Activated CD8-positive, alpha-beta memory T cell treated with anti-CD3 and anti-CD28 coated beads for 48 hours (primary cell): ENCODE measurements at places on chromosomes 5 and 9.

GRCh38 chr5:77947041-77947428 lies 170.9 kb upstream of the TBCA start:
- no peak for DNase-seq

DNA sequence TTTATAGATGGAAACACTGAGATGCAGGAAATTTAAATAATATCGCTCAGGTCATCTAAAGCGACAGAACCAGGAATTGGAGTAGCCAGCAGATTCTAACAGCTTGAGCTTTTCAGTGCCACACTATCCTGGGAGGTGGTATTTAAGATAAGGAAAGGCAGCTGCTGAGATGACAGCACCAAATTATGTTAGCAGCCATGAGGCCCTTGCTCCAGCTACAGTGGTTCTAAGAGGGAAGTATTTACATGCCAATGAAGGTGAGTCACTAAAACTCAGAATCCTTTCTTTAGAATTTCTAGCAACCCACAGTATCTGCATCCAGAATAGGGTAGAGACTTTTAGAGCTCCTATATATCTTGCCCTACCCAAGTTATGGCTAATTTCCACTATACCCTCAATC lies 127.0 kb upstream of the VLDLR start:
- no peak for DNase-seq

DNA sequence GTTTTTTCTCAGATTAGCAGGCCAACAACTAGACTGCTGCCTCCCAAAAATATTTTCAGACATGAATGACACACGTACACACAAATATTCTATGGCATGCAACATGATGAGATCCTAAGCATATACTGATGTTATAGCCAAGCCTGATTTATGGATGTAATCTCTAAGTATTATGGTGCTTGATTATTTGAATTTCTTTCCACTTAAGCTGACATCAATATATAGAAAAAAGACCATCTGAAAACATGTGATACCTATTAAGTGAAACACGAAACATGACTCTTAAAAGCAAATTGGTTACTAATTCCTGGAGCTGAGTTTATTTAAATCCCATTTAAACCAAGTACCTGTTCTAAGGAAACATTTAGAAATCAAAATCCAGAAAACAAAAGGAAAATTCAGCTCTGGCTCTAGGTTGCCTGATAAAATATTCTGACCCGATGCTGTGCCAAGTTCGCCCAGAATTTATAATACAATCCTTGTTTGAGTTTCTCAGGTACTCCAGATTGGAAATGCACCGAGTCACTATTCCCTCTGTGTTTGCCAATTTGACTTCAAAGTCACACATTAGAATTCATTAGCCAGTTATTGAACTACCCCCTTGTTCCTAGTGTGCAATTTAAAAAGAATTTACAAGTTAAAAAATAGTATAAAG lies 548.6 kb downstream of the CSNK1G3 start:
- no peak for DNase-seq

- DNase-seq, result no peak
These were observed 55.1 kb downstream of the RETREG1 start for GRCh38 chr5:16561660-16562059.

DNA sequence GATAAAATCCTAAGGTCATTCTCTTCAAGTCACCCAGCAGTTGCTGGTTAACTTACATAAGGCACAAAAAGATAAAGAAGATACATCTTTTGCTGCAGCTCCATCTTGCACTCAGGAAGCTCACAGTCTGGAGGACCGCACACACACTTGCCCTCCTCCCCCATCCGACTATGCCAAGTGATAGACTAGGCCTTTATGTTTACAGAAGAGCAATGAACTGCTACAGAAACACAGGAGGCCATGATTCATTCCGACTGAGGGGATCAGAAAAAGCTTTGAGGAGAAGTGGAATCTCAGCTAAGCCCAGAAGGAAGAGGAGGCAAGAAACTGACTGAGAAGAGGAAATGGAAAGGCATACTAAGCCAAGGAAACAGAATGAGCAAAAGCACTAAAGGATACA lies 17.4 kb downstream of the NRG2 start:
- no peak for DNase-seq

GRCh38 chr5:116738615-116739261 lies 164.1 kb upstream of the SEMA6A start:
- DNase-seq, result no peak

GRCh38 chr9:16626577-16627130 lies 243.8 kb downstream of the BNC2 start:
- DNase-seq, result no peak

DNA sequence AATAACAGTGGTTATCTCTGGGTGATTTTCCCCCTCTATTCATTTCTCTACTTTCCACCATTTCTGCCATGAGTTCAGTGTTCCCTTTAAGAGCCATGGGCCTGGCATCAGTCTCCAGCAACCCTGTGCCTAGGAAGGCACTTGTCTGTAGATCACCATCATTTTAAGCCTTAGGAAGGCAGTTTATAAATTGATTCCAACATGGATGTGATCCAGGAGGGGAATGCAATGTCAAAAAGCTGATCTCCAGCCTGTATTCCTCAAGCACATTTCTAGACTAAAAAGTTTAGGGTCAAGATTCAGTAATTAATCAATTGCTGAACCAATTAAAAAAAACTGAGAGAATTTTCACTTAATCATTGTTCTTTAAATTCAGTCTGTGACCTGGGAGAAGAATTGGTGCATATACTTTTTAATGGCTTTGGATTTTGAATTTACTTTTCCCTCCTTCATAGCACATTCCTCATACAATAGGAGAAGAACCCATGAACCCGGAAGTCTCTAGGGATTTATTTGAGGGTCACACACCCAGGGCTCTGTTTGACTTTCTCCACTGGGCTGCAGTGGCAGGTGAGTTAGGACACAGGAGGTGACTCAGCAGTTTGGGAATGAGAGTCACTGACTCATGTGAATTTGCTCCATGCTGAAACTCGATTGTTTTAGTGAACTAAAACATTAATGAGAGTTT lies 6.1 kb upstream of the ERMP1 start:
- DNase-seq, result no peak

- DNase-seq, result no peak
These were observed 445.8 kb upstream of the RIOK2 start for GRCh38 chr5:97628807-97629206.

GRCh38 chr9:81499594-81499993 lies 189.8 kb downstream of the TLE1 start:
- DNase-seq, result no peak

DNA sequence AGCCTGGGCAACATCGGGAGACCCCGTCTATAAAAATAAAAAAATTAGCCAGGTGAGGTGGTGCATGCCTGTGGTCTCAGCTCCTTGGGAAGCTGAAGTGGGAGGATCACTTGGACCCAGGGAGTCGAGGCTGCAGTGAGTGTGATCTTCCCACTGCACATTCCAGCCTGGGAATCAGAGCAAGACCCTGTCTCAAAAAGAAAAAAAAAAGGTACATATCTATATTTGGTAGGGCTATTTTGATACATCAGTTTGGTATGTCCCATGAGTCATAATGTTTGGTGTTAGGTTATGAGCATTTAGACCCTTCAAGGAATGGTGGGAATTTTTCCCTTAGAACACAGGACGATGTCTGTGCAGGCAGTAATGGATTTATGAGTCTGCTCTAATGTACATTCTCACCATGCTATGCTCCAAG lies 55.3 kb upstream of the POU4F3 start:
- no peak for DNase-seq

GRCh38 chr5:141525653-141526052 lies 36.8 kb downstream of the PCDHGC5 start:
- no peak for DNase-seq

GRCh38 chr9:136769710-136770191 lies 5.4 kb upstream of the LCN15 start:
- no peak for DNase-seq

- DNase-seq, result no peak
These were observed 28.4 kb upstream of the SHC3 start for GRCh38 chr9:89207026-89207425.

GRCh38 chr5:169289520-169289919 lies 11.4 kb downstream of the SLIT3 start:
- DNase-seq, result no peak

- DNase-seq, result no peak
These were observed 318.7 kb upstream of the ITGA1 start for GRCh38 chr5:52468976-52469375.

DNA sequence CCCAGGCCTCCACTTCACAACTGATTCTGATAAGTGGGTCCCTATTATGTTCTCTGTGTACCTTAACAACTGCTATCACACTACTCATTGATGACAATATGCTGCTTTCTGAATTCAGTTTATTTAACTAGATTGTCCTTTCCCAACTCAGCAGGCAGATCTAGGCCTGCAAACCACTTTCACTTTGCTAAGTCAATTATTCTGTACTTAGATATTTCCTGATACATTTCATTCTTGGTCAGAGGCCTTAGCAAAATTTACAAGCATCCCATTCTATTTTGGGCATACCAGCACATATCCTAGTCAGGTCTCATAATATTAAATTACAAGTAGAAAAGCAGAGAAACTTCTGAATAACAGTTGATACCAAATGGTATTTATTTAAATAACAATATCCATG lies 235.7 kb upstream of the HAPLN1 start:
- no peak for DNase-seq

DNA sequence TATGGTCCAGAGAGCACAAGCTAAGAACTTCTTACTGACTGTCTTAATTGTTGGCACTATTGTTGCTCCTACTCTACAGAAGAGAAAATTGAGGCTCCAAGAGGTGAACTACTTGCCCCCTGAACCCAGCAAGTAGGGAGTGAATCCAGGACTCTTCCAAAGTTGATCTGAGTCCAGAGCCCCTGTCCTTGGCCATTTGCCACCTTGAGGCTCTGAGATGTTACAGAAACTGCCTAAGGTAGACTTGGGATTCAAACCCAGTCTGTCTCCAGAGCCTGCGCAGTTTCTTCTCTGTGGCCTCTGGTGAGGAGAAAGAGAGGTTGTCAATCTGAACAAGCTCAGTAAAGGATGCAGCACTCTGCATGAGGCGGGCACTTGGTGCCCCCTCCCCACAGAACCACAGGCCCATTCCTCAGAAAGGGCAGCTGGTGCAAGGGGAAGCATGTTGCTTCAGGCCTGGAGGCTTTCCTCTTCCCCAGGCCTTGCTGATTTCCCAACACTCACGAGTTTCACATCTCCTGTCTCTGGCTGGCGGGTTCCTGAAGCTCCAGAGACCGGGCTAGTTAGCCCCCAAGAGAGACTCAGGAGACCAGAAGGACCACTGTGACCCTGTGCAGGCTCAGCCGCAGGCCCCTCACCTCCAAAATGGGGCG lies 2.9 kb upstream of the LCP2 start:
- DNase-seq, result no peak

DNA sequence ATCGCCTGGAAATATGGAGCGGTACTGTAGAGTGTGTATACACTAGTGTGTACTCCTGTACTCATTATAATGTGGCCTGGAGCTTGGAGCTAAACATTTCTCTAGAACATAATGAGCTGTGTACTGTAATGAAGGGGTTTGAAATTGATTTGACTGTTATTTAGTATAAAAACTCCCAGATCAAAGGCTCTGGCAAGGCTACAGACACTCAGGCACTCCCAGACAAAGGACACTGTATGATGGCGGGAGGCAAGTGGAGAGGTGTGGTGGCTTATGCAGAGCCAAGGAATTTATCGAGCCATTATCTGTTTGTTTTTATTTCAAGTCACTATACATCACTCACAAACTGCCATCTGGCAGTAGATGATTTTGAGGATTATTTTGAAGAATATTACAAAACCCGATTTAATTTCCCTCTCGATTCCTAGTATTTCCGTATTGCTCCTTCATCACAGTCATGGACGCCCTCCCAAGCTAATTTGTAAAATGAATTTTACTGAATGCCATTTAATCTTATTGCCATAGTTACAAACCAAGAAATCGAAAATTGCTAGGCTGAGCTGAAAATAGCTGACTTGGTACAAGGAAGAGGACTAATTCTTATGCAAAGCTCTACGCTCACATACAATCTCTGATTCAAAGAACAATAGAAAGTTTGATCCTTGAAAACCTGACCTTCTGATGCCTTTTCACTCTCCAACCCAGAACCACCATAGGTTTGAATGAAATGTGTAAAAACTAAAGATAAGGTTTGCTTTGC lies 240.2 kb upstream of the SEMA6A start:
- no peak for DNase-seq

- no peak for DNase-seq
These were observed 98.8 kb upstream of the ADRA1B start for GRCh38 chr5:159817262-159818029.

- DNase-seq, result no peak
These were observed 100.0 kb upstream of the IFNK start for GRCh38 chr9:27423915-27424710.
